ENCODE measurements at places on chromosomes 6 and 20.
A peak's percentile ranks its signal among the peaks of the same experiment; 100 is the strongest.

GRCh38 chr6:143009851-143010250, 50.8 kb upstream of the AIG1 start:
- no peak for DNase-seq

- DNase-seq = peak; percentile 36
Measured at GRCh38 chr6:3750317-3751076, 1.0 kb downstream of the PXDC1 start.

DNA sequence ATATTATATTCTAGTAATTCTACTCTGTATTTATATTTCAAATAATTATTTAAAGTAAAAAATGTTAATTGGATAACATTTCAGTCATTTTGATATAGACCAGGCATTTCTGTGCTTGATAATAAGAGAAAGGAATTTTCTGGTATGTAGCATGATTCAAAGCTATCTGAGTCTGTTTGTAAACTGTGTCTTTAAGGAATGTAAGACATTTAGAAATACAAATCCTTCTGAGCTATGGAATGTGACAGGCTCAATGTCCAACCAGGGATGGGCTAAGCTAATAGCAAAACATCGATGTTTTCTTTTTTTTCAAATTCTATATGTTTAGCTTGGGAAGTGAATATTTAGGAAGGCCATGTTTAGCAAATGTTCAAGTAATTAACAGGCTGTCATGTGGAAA, 41.5 kb upstream of the FAM83B start:
- no peak for DNase-seq

DNA sequence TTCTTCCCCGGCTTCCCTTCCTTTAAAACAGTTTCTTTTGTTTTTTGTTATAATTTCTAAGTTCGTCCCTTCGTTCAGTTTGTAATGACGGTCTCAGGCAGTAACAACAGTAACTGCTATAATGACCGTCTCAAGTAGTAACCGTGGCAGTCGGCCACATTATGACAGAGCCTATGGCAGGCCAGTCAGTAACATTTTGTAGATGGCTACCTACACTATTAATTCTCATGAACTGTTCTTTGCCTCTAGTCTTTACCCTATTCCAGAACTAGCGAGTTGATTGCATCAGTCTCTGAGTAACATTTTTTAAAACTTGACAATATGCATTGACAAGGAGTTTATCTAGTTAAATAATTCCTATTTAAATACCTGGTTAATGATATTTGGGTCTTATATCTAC, 43.0 kb upstream of the ADGRG6 start:
- DNase-seq = no peak

DNA sequence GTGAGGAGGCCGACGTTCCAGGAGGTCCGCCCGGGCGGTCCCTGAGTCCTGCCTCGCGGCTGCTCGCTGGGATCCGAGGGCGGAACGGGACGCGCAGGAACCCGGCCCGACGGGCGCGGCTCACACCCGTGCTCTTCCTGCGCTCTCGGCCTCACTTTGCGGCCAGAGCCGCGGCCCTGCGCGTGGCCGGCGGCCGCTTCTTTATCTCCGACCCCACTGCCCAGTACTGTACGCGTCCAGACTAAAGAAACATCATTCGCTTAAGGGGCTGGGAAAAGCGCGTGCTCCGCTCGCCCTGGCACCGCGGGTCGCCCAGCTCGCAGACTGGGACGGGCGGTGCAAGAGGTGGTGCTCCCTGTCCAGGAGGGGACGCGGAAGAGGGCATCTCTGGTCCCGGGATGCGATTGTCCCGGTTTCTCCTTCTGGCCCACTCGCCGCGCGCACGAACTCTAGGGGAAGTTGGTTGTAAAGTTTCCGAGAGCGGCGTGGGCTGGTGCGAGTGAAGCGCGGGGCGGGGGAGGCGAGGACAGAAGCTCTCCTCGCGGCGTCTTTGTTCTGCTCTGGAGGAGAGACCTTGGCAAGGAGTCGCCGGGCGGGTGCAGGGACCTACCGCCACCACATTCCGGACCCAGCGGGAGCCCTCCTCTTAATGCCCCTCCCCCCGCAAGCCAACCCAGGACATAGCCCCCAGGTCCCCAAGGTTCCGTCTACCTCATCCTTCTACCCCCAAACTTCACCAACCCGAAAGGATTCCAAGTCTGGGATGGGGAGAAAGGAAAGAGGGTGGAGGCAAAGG, 71.0 kb downstream of the SOX4 start:
- DNase-seq = peak; percentile 59

DNA sequence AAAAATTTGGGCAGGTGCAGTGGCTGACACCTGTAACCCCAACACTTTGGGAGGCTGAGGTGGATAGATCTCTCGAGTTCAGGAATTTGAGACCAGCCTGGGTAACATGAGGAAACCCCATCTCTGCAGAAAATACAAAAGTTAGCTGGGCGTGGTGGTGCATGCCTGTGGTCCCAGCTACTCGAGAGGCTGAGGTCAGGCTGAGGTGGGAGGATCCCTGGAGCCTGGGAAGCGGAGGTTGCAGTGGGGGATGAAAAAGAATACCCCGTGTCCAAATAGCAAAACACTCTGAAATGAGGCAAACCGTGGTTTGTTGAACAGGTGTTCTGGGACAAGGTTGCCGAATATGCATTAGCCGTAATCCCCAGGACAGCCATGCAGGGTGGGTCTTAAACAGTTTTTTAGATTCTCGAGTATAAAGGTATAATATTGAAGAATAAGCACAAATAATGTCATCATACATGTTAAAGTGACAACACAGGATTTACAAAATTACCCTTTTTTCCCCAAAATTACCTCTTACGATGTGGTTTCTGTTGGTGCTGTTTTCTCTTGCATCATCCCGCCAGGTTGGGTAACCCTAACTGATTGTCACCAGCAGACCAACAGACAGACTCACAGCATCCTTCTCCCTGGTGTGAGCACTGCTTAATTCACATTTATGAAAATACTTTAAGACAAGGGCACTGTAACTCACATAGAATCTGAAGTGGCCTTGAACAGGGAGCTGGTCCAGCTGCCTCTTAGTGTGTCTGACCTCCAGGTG, 9.1 kb downstream of the DNAJC5 start:
- DNase-seq = no peak

DNA sequence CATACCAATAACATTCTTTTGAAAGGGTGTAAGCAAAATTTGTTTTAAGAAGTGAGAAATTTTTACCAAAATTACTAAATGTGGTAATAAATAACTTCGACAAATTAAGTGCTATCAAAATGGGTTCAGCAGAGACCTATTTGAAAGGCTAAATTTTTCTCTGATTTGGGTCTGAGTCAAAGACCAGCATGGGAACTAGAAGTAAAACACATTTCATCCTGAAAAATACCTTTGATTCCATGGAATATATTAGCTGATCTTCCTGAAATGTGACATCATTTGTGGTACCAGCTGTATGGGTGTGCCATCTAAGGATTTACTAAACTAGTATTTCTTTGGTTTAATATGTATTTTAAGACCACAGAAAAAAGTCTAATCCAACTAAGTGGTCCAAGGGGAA, 63.6 kb downstream of the BLOC1S5 start:
- no peak for DNase-seq

GRCh38 chr6:163725008-163725941, 310.8 kb downstream of the QKI start:
- no peak for DNase-seq

DNA sequence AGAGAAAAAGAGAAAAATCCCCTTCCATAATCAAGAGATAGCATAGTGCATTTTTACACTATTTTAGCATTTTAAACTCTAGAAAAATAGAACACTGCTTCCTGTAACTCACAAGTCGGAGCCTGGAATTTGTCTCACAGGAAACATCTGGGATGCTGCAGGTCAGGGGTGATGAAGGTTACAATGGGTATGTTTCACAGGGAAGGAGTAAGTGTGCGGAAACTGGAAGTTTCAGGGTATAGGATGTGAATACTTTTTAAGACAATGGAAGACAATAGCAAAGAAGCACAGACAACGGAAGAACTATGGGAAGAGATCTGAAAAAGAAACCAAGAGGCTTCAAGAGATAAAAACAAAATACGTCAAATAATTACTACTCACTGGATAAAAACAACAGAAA, 361.0 kb upstream of the MARCKS start:
- no peak for DNase-seq

- no peak for DNase-seq
Measured at GRCh38 chr6:16126056-16126455, 2.8 kb upstream of the MYLIP start.

GRCh38 chr6:155694419-155694790, 238.8 kb upstream of the NOX3 start:
- no peak for DNase-seq

DNA sequence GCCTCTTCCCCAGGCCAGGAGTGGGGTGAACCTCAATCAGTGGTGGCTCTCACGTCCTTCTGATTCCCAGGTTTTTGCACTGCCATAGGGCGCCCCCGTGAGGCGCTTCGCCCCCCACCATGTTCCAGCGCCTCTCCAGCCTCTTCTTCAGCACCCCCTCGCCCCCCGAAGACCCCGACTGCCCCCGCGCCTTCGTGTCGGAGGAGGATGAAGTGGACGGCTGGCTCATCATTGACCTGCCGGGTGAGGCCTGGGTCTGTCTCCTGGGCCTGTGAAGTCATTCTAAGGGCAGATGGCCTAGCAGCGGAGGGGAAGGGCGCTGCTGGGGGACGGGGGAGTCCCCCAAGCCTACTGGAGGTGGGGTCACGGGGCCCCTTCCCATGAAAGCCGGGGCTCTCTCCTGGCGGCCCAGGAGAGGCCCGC, 4.5 kb downstream of the TP53INP2 start:
- DNase-seq = peak; percentile 79

DNA sequence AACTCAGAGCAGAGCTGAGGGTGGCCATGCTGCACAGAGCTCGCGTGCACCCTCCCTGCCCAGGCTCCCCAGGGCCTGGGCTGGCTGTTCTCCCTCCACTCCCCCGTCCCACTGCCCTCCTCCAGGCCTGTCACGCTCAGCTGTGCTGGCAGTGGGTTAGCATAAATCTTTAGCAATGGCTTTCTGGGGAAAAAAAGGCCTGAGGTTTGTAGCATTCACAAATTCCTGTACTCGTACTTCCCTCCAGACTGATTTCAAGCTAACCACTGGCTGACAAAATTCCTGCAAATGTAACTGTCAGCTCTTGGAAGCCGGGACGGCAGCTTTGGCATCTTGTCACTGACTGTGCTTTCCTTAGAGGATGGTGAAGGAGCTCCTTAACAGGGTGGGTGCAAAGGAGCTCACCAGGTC, 22.3 kb upstream of the SMOC2 start:
- no peak for DNase-seq

GRCh38 chr6:13065581-13065980, 262.8 kb downstream of the TBC1D7 start:
- DNase-seq = no peak

DNA sequence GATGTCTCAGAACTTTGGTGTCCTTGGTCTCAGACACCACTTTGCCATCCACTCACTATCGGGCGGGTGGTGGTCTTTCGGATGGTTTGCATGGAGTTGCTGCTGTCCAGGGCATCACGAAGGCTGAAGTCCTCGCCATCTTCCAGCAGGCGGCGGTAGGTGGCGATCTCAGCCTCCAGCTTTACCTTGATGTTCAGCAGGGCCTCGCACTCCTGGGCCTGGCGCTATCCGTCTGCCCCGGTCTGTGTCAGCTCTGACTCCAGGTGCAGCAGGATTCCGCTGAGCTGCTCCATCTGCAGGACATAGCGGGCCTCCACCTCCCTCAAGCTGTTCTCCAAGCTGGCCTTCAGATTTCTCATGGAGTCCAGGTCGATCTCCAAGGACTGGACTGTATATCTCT, 36.0 kb downstream of the ZNF311 start:
- DNase-seq = no peak

- no peak for DNase-seq
Measured at GRCh38 chr6:503610-504362, 112.2 kb downstream of the IRF4 start.

GRCh38 chr20:4883051-4883450, 118.3 kb downstream of the SLC23A2 start:
- DNase-seq = no peak

DNA sequence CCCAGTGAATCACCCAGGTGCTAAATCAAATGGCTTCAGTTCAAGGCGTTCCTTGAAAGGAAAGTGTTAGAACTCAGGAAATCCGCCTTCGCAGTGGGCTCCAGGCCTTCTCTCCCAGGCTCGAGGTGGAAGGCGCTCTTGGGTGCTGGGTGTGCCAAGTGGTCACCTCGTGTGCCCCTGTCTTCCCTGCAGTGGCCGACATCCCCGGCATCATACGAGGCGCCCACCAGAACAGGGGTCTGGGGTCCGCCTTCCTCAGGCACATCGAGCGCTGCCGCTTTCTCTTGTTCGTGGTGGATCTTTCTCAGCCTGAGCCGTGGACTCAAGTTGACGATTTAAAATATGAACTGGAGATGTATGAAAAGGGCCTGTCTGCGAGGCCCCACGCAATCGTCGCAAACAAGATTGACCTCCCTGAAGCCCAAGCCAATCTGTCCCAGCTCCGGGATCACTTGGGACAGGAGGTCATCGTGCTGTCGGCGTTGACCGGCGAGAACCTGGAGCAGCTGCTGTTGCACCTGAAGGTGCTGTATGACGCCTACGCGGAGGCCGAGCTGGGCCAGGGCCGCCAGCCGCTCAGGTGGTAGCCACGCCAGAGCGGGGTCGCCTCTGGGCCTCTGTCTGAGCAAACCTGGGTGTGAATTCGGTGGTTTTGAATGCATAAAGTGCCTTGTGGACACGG, 17.8 kb downstream of the MTG2 start:
- DNase-seq = no peak

DNA sequence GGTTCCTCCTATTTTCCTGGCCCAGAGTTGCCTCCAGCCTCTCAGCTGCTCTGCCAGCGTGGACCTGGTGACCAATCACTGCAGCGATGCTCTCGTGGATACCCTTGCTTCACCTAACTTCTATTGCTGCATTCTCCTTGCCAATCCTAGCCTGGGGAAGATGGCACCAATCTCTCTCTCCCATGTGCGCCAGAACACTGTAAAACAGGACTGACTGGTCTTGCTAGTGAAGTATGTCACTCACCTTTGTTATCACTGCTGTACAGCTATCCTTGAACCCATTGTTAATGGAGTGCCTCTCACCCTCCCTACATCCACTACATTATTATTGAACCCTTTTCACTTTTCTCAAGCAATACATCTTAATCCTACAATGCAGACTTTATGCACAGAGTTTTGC, 80.1 kb downstream of the LYRM4 start:
- DNase-seq = no peak

DNA sequence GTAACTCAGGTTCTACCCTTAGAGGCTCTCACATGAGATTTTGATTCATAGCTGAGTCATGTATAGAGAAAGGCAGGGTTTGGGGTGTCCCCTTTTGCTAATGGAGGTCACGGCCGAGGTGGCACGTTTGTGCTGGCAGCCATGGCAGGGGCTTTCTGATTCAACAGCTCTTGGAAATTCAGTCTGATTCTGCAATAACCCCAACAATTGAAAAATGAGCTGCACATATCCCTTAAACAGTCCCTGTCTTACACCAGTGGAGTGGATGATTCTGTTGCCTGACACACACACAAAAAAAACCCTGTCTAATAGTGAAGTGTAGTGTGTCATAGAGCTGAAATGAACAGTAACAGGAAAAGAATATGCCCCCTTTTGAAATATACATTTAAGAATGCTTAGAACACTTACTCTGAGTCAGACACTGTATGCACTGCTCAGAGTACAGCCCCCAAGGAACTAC, 40.4 kb upstream of the ARG1 start:
- peak; percentile 81 for DNase-seq

All from activated CD4-positive, alpha-beta T cell treated with anti-CD3 and anti-CD28 coated beads for 36 hours (primary cell).